Foreskin melanocyte (primary cell): ENCODE measurements at places on chromosomes 7 and 10.

GRCh38 chr10:35412900-35413491 is 76.7 kb downstream of the CCNY start:
- no peak for DNase-seq

- no peak for DNase-seq
Measured at GRCh38 chr10:125980521-125981035, 84.2 kb downstream of the FANK1 start.

- no peak for DNase-seq
Measured at GRCh38 chr7:43763183-43763582, 4.7 kb downstream of the BLVRA start.

- no peak for DNase-seq
Measured at GRCh38 chr10:103967448-103968071, 620 bp downstream of the SLK start.

DNA sequence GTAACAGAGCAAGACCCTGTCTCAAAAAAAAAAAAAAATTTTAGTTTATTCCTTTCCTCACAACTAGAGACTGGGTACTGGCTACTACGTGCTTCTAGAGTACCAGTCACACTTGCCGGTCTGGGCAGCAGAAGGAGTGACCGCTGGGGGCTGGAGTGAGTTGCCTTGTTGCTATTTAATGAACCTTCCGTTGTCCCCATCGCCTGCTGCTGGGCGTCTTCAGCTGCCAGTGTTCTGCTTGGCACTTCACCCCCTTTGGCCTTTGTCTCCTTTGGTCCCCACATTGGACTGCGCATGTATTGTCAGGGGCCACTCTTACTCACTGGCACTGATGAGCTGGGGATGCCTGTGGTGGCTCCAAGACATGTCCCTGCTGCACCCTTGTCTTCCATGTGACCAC is 110.6 kb downstream of the CLEC2L start:
- no peak for DNase-seq

DNA sequence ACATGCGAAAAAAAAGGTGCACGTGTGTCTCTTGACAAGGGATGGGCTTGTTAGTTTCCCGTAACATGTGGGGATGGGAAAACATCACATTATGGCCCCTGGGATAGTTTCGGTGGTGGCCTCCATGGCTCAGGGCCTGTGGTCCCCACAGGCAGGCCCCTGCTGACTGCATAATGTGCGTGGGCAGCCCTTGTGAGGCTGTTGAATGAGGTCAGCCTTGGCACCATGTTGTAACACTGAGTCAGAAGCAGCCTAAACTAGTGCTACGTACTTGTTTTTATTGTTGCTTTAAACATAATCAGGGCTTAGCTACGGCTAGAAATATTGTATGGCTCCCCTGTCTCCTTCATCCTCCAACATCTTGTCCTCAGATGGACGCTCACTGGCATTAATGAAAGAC is 80.6 kb downstream of the BEND7 start:
- DNase-seq: no peak

GRCh38 chr10:109665321-109665720 is 258.0 kb downstream of the XPNPEP1 start:
- DNase-seq: no peak

DNA sequence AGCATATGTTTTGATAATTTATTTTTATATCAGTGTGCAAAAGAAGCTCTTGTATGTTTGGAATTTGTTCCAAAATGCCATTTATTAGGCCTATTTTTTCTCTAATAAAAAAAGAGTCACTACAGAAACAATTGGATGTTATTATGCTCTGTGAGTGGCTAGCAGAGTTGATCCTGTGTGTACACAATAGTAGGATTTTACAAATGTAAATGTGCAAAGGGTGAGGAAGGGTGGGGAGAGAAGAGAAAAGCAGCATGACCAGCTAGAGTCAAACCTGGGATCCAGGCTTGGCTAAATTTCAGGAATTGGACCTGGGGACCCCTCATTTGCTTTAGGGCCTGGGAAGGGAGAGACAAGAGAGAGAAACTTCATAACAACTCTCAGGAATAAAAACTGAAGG is 32.5 kb downstream of the SEMA3A start:
- DNase-seq: no peak
